ENCODE measurements at places on chromosomes 1 and 21. TPM values are rescaled to one million over a fixed set of nuclear protein-coding genes. Genes with fewer than 3 reads are reported as not detected.
A peak's percentile ranks its signal among the peaks of the same experiment; 100 is the strongest.

DNA sequence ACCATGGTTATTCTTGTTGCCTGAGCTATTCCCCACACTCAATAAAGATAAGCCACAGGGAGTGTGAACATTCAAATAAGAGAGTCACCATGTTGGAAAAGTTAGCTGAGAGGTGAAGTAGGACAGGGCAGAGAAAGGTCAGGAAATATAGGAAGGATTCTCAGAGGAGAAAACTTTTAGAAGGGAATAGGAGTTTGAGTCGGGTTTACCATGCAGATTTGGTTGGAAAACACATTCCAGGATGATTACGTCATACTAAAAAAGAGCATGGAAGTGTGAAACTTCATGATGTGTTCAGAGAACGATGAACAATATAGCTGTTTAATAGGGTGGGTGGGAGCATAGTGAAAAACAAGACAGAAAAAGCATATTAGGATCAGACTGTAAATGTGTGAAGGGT, 1125.3 kb upstream of the ADGRL2 start:
- no peak for DNase-seq

GRCh38 chr1:20446796-20447195, 39.2 kb downstream of the CAMK2N1 start:
- DNase-seq = no peak

DNA sequence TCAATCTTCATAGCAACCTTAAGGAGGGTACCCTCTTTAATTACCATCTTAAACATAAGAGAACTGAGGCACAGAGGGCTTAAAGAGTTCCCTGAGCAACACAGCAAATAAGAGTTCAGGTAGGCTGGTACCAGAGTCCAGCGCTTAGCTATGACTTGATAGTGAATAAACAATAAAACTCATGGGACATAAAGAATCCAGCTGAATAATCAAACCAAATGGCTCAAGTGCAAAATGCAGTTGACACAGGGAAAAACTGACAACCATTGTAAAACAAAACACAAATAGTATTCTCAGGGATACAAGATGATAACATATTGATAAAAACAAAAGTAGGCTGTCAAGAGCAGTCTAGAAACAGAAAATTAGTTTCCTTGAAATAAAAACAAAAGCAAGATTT, 176.9 kb upstream of the HMGB4 start:
- DNase-seq = no peak

DNA sequence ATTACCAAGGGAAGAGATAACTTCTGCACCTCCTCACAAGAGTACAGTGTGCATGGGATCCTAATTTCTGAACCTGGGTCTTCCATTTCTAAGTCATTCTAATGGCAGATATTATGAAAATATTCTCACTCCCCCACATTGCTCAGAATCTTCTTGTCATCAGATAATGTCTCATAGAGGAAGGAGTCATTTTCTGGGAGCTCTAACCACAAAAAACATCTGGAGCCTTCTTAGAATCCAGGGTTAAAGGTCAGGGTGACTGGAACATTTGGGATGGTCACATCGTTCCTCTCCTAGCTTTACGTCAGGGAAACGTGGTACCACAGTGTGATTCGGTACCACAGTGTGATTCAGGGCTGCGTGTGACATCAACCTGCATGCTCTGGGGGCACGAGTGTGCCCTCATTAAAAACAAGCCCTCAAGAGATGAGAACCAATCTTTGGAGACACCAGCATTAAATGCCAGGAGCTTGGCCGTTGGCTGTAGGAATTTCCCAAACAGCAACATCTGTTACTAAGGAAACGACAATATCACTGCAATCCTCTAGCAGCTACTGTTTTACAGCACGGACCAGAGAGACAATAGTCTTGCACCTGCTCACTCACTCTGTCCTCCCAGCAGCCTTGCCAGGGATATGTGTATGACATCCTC, 179.1 kb downstream of the PSMG1 start:
- peak; percentile 74 for DNase-seq

GRCh38 chr1:107200631-107201030, 59.8 kb downstream of the NTNG1 start:
- no peak for DNase-seq

DNA sequence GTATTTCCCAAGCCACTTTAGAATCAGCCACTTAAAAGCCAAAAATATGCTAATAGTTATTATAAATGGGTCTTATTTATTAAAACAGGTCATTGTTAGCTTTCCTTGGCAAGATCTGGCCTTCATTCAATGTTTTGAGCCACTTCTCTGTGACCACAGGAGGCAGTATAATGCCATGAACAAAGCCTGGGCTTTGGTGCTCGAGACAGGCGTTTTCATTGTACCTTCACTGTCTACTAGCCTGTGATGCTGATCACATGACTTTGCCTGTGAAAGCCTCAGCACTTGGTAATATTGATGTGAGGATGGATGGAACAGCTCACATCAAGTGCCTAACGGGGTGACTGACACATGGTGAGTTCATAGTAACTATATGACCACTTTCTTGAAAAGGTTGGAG, 217.0 kb downstream of the RWDD3 start:
- no peak for DNase-seq

GRCh38 chr1:45414746-45415145, 74.5 kb upstream of the MUTYH start:
- no peak for DNase-seq

DNA sequence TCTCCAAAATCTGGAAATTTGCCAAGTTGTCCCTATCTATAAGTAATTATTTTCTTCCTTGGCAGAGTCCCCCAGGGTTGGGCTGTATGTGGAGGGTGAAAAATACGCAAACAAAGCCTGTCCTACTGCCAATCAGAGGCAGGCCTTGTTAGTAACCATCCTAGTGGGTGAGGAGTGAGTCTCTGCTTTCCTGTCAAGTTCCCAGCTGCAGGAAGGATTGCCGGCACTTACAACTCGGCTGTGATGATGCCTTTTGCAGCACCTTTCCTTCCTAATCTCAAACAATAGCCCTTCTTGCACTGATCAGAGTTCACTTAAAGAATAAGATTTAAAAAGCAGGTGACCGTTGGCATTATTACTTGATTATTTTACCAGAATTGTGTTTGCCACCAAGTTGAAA, 31.3 kb upstream of the FGGY start:
- DNase-seq = no peak

GRCh38 chr1:174135211-174135610, 24.1 kb upstream of the RABGAP1L start:
- no peak for DNase-seq

DNA sequence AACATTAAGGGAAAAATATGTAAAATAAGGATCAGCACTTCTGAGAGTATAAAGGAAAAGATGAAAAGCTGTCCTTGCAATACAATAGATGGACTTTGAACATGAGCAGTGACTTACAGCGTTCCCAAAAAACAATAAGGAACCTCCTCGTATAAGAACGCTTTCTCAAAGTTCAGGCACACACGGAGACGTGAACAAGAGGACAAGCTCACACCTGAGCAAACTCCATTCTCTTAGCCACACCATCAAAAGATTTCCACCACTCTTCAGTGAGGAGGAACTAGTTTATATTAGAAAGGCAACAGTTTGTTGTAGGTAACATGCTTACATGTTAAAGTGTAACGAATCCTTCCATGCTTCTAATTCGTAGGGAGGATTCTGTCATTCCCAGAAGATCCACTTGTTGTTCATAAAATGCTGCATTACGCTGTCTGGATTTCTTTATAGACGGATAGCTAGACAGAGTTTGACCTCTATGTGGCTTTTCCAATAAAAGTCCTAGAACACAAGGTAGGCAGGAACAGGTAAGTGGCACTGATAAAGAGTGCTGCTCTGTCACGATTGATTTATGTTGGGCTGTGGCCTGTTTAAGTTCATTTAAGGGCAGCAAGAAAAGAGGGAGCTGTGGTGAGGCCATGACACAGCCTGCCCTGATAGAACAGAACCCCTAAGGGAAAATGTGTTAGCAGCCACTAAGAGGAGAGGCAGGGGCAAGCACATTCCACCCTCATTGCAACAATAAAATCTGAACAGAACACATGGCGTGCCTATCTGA, 37.0 kb upstream of the ATP1A1 start:
- DNase-seq = no peak

DNA sequence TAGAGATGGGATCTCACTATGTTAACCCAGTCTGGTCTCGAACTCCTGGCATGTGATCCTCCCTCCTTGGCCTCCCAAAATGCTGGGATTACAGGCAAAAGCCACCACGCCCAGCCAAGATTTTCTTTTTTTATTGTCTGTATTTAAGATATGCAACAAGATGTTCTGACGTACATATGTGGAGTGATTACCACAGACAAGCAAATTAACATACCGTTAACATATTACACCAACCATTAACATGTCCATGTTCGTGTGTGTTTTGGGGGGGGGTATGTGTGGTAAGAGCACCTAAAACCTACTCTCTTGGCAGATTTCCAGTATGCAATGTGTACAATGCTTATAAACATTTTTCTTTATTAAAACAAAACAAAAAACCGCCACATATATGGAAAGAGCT, 10.6 kb upstream of the KCNE2 start:
- no peak for DNase-seq

- DNase-seq = no peak
Measured at GRCh38 chr1:5572794-5573193, 419.4 kb downstream of the NPHP4 start.

- DNase-seq = no peak
Measured at GRCh38 chr1:47679301-47679791, 241.5 kb downstream of the FOXD2 start.

- DNase-seq = no peak
Measured at GRCh38 chr1:165371588-165372225, 15.2 kb upstream of the LMX1A start.

DNA sequence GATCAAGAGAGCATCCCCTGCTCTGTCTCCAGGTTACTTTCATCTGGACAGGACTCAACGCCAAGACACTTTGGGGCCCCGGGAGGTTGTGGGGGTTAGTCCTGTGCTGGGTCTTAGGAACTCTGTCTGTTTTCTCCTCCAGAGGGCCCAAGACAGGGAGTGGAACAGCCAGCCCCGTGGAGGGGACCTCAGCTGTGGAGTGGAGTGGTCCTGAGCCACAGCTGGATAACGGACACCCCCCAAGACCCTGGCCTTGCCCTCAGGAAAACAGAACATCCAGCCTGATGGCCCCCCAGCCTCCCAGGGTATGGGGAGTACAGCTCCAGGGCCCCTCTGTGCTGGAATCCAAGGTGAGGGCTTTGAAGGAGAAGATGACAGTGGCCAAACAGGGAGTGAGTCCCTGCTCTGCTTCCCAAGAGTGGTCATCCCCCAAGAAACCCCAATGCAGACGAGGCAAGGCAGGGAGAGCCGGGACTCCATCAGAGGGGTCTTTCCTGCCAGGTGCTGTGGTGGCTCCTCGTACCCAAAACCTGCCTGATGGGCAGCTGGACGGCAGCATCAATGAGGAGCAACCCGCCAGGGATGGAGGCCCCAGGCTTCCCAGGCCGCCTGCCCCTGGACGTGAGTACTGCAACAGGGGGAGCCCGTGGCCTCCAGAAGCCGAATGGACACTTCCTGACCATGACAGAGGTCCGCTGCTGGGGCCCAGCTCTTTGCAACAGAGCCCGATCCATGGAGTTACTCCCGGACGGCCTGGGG, 3.5 kb downstream of the KIAA1614 start:
- no peak for DNase-seq

DNA sequence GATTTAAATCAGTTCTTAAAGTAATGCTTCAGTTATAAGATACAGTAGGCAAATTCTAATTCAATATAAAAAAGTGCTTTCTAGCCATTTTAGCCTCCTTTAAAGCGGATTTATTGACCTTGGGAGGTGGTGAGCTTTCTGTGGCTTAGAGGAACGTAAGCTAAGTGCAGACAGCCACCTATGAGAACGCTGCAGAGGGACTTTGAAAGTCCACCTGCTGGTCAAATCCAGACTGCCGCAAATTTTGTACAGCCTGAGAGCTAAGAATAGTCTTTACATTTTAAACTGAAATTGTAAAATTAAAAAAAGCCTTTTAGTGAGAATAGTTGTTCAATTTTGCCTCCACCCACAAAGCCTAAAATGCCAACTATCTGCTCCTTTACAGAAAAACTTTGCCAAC, 67.0 kb upstream of the SSX2IP start:
- no peak for DNase-seq

The SYCP1 gene
- not detected for total RNA-seq

The LHX8 gene
- not detected for total RNA-seq

The JAK1 gene
- 152 TPM for total RNA-seq

The ERVH48-1 gene
- not detected for total RNA-seq

The CTTNBP2NL gene
- 96.4 TPM for total RNA-seq

The EPHA2 gene
- 141 TPM for total RNA-seq

The LRRC8B gene
- 15.9 TPM for total RNA-seq

The UTS2 gene
- total RNA-seq = not detected

The NBPF15 gene
- 66.5 TPM for total RNA-seq

Measured in endothelial cell of umbilical vein (primary cell).